Stimulated activated memory B cell treated with anti-CD40 and anti-IgM and Interleukin-4, amounts not matched to agents 10 μg/mL and 1 μg/mL and 100 μg/mL, for 72 hours (primary cell): ENCODE measurements at places on chromosomes 2 and 18.

DNA sequence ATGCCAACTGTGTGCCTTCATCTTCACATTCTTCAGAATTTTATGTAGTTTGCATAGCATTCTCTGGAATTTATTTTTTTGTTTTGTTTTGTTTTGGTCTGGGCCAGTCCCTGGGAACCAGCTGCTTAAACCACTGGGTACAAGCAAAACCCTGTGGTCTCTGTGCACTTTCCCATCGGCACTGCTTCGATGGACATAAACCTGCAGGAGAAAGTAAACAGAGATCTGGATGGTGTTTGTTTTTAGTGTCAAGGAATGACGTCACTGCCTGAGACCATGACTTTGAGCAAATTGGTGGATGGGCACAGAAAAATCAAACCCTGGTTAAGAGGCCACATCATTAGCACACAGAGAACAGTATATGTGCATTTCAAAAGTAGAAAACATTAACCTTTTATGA lies 64.7 kb upstream of the RASGRP3 start:
- ATAC-seq, result no peak

DNA sequence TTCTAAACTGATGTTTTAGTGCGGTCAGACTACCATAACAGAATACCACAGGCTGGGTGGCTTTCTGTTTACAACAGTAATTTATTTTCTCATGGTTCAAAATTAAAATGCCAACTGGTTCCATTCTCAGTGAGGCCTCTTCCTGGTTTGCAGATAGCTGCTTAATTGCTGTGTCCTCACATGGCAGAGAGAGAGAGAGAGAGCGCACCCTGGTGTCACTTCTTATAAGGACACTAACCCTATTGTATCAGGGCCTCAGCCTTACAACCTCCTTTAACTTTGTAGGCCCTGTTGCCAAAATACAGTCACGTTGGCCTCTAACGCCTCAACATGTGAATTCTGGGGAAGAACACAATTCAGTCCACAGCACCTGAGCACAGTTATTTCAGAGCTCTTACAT lies 37.5 kb upstream of the ZNF385B start:
- ATAC-seq, result no peak

GRCh38 chr2:180728928-180729559 lies 251.4 kb upstream of the UBE2E3 start:
- no peak for ATAC-seq

DNA sequence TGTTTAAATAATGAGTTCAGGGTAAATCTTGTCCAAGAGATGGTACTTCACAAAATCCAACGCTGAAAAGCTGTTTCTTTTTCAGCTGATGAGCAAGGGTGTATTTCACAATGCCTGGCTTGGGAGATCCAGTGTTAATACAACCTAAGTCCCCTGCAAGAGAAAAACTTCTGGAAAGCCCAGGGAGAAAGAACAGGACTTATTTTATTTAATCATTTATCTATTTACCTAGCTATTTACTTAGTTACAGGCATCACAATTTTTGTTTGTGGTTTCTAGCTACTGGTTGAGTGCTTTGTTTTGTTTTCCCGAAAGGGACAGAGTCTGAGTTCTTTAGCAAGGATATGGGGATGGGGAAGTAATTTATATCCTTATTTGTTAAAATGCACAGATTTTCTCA lies 598.2 kb upstream of the SYT4 start:
- ATAC-seq, result no peak

DNA sequence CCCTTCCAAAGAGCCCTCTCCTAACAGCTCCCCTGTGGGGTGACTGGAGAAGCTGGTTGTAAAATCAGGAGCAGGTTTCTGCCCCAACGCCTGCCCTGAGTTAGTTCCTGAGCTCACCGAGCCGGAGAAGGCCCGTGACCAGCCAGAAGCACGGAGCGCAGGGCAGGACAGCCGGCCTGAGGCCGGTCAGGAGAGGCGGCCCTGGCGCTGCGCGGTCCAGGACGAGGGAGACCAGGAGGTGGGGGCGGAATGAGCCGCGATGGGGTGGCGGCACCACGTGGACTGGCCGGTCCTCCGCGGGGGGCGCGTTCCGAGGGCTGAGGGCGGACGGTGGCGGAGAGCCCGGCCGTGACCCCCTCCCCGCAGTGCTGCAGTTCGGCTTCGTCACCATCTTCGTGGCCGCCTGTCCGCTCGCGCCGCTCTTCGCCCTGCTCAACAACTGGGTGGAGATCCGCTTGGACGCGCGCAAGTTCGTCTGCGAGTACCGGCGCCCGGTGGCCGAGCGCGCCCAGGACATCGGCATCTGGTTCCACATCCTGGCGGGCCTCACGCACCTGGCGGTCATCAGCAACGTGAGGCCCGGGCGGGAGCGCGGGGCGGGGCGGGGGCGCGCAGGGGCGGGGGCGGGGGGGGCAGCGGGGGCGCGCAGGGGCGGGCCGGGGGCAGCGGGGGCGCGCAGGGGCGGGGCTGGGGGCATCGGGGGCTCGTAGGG lies 29.0 kb downstream of the ANO7 start:
- ATAC-seq, result peak; percentile 63

DNA sequence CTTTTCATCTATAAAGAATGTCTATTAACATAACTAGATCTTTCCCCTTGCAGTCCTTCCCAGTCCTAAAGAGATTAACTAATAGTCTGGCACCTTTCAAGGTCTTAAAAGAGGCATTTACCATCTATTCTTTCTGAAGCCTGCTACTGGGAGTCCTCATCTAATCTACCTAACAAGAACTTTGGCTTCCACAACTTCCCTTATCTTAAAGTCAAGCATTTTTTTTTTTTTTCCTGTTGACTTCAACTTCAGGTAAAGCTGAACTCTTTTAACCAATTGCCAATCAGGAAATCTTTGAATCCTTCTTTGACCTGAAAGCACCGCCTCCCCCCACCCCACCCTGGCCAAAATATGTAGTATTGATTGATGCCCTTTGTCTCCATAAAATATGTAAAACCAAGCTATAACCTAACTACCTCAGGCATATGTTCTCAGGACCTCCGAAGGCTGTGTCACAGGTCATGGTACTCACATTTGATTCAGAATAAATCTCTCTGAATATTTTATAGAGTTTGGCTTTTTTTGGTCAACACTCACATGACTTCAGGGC lies 168.6 kb downstream of the PTPRM start:
- ATAC-seq, result no peak

DNA sequence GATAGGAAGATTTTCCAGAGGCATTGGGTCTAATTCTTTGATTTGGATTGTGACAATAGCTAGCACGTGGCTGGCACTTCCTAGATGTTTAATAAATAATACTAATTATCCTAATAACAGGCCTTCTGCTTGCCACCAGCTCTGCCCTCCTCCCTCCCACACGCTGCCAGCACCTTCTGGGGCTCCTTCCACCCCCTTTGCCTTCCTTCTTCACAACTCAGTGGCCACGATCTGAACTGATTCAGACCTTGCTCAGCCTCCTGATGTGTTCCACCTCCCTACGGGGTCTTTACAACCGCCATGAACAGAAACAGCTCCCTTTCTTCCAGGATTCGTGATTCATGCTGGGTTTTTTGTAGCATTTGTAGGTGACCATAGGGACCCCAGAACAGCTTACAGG lies 310.3 kb upstream of the HS6ST1 start:
- no peak for ATAC-seq

- ATAC-seq, result no peak
Observed at GRCh38 chr2:202574541-202574940, 60.2 kb upstream of the FAM117B start.

- no peak for ATAC-seq
Observed at GRCh38 chr18:45236676-45237075, 378.6 kb upstream of the SLC14A2 start.

DNA sequence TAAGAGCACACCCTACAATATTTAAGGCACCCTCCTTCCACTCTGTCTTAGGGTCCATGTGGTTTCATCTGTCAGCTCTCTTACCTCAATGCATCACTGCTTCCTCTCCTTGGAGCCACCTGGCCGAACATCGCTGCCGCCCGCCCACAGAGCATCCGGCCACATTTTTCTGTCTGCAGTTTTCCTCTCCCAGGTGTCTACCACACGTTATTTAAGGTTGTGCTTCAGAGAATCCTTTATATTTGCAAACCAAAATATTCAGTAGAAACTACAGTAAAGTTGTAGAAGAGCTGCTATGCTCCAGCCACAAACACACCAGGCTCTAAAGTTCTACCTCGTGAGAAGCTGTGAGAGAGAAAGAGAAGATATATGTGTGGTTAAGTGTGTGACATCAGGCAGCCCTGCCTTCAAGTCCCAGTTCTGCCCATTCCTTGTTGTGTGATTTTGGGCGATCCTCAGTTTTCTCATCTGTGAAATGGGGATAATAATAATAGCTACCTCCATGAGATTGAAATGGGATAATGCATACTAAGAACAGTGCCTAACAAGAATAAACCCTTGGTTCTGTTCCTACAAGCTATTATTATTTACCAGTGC lies 4.9 kb upstream of the STK17B start:
- peak; percentile 81 for ATAC-seq

GRCh38 chr18:44507729-44508325 lies 172.9 kb upstream of the SETBP1 start:
- ATAC-seq, result peak; percentile 96

GRCh38 chr2:188897096-188897495 lies 77.1 kb upstream of the COL3A1 start:
- no peak for ATAC-seq

GRCh38 chr2:60354713-60355112 lies 198.7 kb downstream of the BCL11A start:
- no peak for ATAC-seq

DNA sequence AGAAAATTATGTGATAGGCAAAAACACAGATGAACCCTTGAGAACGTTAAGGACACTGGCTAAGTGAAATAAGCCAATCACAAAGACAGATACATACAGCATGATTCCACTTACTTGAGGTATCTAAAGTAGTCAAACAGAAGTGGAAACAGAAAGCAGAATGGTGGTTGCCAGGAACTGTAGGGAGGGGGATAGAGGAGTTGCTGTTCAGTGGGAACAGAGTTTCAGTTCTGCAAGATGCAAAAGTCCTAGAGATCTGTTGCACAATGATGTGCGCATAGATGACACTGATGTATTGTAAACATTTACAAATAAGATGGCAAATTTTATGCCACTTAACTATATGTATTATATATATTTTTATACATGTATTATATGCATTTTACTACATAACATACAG lies 59.7 kb downstream of the POLE4 start:
- no peak for ATAC-seq

DNA sequence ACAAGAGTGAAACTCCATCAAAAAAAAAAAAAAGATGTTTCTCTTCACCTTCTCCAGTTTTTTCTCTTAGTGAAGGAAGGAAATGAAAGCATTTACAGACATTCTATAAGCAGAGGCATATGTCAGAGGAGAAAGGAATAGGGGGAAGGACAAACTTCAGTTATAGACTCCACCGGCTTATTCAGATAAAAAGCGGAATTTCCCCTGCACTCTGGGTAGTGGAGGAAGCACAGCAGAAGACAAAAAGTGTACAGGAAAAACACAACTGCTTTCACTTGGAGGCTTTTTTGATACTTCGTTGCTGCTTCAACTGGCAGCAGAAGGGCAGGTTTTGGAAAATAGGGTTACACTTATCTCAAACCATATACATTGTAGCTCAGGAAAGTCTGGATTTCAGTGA lies 3.2 kb upstream of the MGAT4A start:
- ATAC-seq, result no peak

DNA sequence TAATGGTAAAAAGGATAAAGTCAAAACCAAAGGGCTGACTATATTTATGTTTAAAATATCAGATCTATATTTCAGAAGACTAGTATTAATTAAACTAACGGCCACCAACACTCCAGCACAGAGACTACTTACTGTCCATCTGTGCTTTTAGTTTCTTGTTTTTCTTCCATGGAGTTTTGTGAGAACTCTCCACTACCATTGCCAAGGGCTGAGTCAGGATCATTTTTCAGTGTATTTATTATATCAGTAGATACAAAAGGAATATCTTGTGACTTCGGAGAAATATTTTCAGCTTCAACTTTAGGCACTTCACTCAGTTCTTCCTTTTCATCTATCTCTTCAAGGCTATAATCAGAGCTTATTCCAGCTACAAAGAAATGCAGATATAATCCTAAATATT lies 79.1 kb upstream of the GRB14 start:
- no peak for ATAC-seq

DNA sequence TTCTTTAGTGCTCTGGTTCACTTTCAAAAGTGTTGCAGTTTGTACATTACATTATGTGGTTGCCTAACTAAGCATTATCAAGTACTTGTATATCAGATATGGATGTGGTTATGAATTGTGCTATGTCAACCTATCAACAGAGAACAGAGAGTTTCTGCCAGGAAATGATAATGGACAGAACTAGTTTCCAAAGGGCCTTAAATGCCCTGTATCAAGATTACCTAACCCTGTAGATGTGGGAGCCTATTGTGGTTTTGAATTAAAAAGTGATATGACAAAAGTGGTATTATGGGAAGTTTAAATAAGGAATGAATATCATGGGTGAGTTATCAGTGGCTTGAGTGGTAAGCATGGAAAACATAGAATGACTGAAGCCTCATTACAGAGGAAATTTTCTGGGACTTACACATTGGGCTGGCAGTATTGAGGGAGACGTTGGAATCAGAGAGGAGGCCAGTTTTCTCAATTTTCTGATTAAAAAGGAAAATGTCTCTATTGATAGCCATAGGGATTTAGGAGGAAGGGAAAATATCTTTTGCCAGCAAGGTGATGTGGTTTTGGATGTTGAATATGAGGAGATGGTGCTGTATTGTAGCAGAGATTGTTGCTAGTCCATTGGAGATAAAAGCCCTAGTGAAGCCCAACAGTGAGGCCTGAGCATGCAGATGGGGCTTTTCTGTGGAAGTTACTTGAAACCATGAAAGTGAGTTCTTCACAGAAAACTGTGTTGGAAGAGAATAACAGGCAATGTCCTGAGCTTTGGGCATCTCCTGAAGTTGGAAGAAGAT lies 140.7 kb downstream of the TTC27 start:
- no peak for ATAC-seq

GRCh38 chr2:181904022-181904632 lies 12.6 kb downstream of the ITPRID2 start:
- no peak for ATAC-seq

DNA sequence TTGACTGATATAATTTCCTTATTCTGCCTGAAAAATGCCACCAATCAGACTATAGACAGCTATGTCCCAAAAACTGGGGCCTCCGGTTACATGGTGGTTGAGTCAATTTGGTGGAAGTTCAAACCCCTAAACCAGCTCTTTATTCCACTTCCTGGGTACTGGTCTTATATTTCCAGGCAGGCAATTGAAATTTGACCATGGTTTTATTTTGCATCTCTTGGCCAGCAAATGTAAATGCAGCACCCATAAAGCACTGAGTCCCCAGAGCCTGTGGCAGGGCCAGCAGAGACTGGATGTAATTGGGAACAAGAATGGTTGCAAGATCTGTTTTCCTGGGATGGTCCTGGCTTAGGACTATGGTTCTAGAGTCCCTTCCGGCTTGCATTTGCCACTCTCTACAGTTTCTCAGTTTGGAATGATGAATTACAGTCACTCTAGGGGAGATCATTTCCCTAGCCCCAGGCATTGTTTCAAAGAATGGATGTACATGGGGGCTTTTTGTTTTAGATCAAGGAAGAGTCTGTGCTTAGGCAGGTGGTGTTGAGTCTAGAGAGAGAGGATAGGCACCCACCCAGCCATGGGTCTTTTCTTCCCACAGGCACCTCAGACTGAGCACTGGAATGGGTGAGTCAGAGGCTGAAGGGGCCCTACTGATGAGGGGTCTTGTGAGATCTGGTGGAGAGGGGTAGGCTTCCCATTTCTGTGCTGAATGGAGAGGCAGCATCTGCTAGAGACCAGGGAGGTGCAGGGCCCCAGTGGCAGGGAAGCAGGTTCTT lies 108.4 kb upstream of the CDC42EP3 start:
- ATAC-seq, result no peak
